ENCODE measurements at places on chromosomes 7 and 10. TPM values are rescaled to one million over a fixed set of nuclear protein-coding genes. Genes with fewer than 3 reads are reported as not detected.

Gene SPAM1
- not detected for total RNA-seq

Gene TBX20
- 0.12 TPM for total RNA-seq

Gene FAM20C
- total RNA-seq, result 312 TPM

Gene GNG11
- total RNA-seq, result 265 TPM

Gene JAZF1
- total RNA-seq, result 9.1 TPM

Gene CPA2
- not detected for total RNA-seq

Gene BMPER
- total RNA-seq, result 7.2 TPM

Gene GPR22
- total RNA-seq, result not detected

Gene CEP55
- 132 TPM for total RNA-seq

Gene ADIRF
- total RNA-seq, result 0.49 TPM

GRCh38 chr7:120052884-120053382, 220.0 kb upstream of the KCND2 start:
- DNase-seq, result peak; percentile 96

DNA sequence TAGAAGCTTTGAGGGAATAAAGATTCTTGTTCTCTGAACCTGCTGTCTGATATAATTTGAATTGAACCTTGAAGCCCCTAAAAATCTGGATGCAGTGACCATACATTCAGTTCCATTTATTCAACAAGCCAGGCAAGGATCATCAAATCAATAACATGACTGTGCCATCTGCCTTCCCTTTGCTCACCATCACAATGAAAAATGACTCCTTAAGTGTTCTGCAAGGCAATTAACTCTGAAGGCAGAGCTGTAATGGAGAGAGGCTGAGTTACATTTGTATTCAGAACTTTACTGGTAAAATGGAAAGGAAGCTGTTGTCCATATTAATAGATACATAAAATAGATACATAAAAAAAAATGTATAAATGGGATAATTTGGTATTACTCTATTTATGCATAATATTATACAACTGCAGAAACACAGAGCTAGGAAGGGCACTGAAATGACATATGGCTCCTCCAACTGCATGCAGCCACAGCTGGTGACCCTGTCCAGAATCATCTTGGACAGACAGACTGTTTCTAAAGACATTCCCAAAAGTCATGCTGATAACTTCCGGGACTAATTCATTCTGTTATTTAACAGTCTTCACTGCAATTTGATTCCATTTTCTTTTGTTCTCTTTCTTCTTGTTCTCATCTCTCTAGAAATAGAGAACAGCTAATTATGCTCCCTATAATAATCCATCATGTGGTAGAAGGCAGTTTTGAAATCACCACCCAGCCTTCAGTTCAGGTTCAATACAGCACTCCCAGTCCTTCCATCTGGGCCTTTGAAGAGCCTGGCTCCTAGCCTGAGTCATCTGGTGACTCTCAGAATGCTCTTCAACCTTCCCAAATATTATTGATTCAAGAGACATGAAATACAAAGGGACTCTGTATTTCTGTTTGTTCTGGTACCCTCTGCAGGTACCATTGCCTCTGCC, 412.6 kb downstream of the GFRA1 start:
- no peak for DNase-seq

- DNase-seq, result no peak
Measured at GRCh38 chr7:1678081-1678543, 8.0 kb downstream of the ELFN1 start.

GRCh38 chr7:27164367-27165088, 809 bp downstream of the HOXA9 start:
- no peak for DNase-seq

DNA sequence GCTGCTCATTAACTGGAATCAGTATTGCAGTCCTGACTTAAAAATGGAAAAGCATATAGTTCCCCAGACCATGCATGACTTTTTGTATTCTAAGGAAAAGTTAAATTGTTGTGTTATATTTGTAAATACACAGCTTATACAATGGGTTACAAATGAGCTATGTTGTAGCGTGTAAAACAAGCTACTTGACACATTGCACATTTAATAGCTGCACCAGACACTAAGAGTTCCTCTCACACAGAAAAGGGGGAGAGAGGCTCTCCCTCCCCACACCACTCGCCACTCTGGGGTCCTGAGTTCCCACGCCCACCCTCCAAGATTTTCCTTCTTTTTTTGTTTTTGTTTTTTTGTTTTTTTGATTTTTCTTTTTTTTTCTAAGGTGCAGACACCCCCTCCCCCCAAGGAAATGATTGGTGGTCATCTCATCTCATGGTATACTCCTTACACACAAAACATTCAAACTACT, 6.3 kb downstream of the KLF6 start:
- no peak for DNase-seq

- no peak for DNase-seq
Measured at GRCh38 chr7:8499128-8499527, 65.7 kb downstream of the NXPH1 start.

DNA sequence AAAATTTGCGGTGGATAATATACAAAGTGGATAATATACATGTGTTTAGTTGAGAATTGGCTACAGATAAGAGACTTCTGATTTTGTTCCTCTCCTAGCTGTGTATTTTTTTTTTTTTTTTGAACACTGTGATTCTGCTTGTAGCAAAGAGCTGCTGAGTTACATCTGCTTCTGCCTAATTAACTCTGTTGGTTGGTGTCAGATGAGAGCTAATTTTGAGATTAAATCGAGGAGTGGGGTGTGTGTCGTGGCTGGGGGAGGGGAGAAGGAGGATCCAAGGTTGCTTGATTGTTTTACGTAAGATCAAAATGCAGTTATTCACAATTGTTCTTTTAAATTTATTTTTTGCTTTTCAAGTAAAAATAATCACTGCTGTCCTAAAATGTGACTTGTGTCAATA, 11.3 kb downstream of the KAT6B start:
- no peak for DNase-seq

DNA sequence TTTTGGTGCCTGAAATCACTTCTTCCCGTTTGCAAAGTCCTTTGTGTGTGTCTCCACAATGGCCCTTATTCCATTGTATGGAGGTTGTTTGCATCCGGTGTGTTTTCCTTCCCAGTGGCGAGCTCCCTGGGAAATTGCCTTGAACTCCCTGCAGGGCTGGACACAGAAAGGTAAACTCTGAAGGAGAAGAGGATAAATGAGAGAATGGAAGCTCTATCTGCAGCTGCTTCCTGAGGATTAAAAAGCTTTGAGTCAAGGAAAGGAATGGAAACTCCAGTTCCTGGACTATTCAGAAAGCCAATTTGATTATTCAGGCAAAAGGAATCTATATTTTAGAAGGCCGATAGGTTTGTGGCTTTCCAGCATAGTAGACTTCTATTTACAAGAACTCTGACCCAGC, 4.4 kb upstream of the GRK5 start:
- no peak for DNase-seq

- DNase-seq, result no peak
Measured at GRCh38 chr10:99470327-99470726, 39.9 kb upstream of the GOT1 start.

- DNase-seq, result peak; percentile 33
Measured at GRCh38 chr7:48424731-48425130, 253.5 kb downstream of the ABCA13 start.

GRCh38 chr7:27784399-27785053, 44.6 kb downstream of the TAX1BP1 start:
- peak; percentile 88 for DNase-seq

DNA sequence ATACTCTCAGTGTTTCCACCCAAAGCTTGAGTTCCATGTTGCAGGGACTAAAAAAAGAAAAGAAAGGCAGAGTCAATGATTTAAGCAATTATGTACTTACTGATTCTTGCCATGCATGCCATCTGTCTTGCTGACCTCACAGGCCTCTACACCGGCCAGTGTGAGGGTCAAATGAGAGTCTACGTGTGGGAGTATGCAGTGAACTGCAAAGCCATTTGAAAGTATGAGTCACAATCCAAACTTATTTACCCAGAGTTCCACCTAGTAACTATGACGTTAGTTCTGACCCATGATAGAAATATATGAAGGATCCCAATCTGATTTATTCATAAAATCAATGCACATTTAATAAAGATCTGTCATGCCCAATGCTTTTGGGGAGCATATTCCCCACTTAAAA, 26.5 kb downstream of the PDE1C start:
- DNase-seq, result peak; percentile 97

GRCh38 chr7:129522088-129522970, 20.0 kb downstream of the SMKR1 start:
- DNase-seq, result no peak

DNA sequence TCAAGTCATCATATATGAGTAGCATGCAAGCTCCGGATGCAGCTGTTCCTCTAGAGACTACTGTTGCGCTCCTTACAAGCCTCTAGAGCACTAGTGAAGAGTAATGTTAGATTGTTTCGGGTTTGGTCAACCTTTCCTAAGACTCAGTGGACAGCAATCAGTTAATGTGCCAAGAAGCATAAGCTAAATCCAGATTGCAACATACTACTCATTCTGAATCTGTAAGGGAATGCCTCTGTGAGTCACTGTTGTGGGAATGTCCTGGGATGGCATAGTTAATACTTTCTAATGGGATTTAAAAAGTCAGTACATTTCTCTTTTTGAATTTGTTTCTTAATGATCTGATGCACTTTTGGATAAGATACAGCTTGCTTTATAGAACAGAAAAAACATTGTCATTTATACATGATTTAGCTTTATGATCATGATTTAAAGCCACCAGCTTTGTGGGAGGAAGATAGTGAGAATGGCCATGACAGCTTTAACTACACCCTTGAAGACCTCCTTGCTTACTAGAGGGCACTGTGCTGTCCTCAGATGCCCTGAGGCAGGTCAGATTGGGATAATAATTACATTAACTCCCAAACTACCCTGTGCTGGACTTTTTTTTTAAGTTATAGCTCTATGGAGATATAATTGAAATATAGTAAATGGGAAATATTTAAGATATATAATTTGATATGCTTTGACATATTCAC, 138.4 kb downstream of the SDK1 start:
- DNase-seq, result peak; percentile 69

- peak; percentile 51 for DNase-seq
Measured at GRCh38 chr10:95295031-95295755, 4.4 kb upstream of the PDLIM1 start.

DNA sequence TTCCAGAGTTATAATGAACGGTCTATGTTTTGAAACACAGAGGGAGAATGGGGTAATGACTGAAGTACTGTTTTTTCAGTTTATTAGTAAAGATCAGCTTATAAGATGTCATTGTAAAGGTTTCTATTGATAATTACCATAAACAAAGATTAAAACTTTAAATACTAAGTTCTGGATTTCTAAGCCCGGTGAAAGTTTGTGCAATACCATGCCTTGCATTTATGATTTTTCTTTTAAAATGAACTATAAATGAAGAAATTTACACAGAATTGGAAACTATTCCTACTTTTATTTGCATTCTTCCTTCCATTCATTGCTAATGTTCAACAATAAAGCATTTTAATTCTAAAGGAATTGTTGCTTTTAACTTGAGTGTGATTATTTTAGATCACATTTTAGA, 4.9 kb downstream of the MEOX2 start:
- DNase-seq, result no peak

DNA sequence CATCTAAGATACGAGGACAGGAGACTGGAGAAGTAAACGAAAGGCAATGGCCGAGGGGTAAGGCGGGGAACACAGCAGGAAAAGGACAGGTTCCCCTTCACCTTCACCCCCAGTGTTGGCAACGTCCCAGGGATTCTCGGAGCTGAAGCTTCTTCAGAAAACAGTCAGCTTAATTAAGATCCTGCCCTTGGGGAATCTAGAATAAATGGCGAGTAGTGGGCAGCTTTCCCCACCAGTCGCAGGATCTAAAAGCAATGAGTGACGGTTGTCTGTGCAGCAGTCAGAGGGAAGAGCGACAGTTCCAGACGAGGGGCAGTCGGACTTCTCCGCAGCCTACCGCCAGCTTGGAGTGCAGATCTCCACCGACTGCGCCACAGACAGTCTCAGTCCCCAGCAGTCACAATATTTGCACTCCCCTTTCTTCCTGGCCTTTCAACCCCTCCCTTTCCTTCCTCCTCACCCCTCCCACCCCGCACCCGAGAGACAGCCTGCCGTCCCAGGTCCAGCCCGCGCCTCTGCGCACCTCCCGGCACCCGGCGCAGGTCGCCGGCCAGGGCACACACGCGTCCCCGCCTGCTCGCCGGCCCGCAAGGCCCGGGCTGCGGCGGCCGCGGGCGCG, 10.9 kb upstream of the SP8 start:
- peak; percentile 48 for DNase-seq

DNA sequence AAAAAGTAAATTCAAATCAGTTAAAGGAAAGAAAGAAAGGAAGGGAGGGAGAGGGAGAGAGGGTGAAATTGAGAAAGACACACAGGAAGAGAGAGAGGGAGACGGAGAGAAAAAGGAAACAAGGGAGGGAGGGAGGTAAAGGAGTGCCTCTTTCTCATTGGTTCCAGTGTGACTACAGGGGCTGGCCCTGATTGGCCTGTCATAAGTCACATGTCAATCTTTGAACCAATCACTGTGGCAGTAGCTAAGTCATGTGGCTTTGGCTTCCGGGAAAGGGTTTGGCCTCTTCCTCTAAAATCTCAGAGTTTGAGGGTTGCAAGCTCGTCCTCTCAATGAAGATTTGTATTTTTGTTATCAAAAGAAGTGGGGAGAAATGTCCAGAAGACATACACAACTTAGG, 150.2 kb downstream of the RAB11FIP2 start:
- no peak for DNase-seq

DNA sequence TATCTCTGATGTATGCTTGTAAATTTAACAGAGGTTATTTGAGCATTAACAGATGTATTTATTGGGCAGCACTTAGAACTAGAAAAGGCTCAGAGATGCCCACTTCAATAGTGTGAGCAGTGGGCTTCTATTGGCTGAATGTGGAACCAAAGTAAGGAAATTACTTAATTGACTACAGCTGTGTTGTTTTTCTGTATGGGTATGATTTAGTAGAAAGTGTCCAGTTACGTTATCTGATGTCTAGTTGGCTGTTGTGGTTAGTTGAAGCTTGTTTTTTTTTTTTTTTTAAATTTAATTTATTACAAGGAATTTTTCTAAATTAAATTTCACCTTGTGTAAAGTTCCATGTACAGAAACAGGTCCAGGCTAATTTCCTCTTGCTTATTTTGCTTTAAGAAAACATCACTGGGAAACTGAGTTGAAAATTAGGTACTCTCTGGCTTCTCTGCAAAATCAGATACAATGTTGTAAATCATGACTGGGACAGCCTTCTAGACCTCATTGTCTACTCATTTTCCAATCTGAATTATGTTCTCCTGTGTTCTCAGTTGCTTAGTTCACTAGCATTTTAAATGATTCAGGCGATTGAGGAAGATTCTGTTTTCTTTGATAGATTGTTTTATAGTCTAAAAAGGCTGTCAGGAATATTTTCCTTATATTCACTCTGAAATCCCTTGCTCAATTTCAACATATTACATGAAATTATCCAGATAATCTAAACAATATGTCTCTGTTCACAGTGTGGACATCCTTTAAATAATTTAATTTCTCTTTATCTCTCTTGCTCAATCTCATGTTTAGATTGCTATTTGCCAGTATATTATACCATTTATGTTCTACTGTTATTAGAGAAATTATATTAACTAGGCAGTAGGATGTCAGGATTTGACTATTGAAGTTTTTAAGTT, 53.0 kb downstream of the PHF14 start:
- DNase-seq, result peak; percentile 29

All from RPMI7951 (cell line).